ENCODE measurements at places on chromosomes 13 and 19.

DNA sequence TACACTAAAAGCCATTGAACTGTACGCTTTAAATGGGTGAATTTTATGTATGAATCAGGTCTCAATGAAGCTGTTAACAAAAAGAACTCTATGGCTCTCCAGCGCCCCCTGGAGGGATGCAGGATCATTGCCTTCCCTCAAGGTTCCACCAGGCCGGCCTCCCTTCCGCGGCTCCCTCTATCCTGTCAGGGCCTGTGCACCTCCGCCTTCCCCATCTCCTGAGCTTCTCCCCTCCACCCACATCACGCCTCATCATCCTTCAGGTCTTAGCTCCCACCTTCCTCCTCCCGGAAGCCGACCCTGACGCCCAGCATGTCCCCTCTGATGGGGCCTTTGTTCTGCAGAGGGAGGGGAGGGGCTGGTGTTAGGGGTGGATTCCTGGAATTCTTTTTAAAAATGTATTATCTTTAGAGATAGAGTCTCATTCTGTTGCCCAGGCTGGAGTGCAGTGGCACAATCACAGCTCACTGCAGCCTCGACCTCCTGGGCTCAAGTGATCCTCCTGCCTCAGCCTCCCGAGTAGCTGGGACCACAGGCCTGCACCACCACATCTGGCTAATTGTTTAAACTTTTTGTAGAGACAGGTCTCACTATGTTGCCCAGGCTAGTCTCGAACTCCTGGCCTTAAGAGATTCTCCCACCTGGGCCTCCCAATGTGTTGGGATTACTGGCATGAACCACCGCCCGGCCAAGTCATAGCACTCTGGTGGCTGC lies 27.7 kb downstream of the MEIS3 start:
- peak; percentile 94 for DNase-seq

- DNase-seq = no peak
Measured at GRCh38 chr13:113862931-113863523, 849 bp downstream of the GAS6 start.

DNA sequence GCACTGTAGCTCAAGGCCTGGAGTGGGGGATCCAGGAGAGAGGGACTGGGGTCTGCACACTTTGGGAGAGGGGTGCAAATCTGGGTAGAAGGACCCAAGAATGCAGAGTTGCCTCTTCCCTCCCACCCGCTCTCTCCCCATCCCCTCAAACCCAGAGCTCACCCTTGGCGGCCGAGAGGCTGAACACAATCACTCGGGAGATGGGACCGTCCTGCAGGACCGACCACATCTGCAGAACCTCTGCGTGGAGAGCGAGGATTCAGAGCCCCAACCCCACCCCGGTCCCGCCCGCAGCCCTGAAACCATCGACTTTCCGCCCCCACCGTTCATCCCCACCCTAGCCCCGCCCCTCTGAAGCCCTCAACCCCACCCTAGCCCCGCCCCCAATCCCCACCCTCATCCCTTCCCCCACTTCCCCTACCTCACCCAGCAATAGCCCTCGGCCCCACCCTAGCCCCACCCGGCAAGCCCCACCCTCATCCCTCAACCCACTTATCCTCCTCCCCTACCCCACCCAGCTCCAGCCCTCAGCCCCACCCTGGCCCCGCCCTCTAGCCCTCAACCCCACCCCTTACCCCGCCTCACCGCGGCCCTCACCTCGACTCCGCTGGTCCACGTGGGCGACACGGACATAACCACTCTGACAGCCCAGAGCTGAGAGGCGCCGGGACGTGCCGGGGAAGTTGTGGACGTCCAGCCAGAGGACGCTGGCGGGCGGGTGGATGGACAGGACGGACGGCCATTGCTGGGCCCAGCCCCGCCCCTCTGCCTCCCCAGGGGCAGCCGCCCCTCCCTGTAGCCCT lies 4.1 kb downstream of the KPTN start:
- DNase-seq = no peak

DNA sequence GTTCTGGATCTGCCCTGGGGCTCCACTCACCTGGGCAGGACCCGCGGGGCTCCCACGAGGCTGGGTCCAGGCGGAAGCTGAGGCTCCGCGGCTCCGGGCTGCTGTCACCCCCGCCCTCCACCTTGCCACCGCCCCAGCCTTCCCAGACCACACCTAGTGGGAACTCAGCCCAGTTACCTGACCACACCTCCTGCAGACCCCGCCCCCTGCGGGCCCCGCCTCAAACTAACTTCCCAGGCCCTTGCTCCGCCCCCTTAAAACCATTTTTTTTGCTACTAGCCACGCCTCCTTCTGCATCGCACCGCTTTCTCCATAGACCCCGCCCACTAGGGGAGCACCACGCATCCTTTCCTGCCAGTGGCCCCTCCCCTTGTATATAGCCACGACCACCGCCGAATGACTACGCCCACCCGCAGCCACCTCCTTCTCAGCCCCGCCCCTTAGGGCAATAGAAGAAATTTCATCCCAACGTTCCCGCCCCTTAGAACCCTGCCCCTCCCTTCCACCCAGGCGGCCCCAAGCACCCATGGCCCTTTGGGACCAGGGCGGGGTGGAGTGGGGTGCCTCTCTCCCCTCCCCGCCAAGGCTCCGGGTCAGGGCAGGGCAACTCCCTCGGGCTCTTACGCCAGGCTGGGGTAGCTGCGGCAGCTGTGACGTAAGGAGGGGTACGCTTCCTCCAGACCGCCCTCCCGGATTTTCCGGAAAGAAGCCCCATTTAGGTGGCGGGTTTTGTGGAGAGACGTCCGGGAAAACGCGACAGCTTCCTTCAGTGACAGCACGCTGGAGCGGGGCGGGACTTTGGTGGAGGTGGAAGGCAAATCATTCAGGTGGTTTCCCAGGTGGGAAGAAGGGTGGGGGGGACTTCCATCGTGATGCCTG lies at the start of gene SH2D3A:
SH2D3A (minus strand) TSS at position 79 of the 879 bp plus-strand sequence. CDS start 3,687 bp downstream, outside the sequence.
- no peak for DNase-seq

All from esophagus muscularis mucosa (tissue), 4 donors.